Endothelial cell of umbilical vein (primary cell): ENCODE measurements at places on chromosomes 6 and 20. TPM values are rescaled to one million over a fixed set of nuclear protein-coding genes. Genes with fewer than 3 reads are reported as not detected.

DNA sequence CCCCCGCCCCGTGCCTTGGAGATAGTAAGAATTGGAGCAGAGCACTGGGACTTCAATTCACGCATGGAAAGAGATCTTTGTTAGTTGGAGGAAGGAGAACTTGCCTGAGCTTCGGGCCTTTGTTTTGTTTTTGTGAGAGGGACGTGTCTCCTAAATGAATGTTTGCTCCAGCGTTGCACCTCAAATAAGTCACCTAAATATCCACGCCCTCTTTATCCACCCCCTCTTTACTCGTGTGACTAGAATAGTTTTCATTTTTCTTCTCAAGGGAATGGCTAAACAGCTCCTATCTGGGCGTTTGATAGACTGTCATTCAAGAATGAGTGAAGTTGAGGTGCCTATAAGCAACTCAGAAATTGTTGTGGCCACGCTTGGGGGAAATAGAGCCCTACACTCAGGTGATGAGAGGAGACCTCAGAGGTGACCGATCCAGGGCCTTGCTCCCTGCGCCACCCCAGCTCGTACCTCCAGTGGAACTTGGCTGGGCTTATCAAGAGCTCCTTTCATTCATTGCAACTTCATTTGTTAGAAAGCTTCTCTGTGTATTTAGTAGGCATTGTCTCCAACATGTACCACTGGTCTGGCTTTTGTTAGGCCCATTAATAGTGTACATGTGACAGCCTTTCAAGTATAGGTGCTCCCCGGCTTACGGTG is 861 bp downstream of the PCMTD2 start:
- DNase-seq: peak; percentile 7

- DNase-seq: no peak
Measured at GRCh38 chr6:132995432-132995831, 181.1 kb downstream of the RPS12 start.

DNA sequence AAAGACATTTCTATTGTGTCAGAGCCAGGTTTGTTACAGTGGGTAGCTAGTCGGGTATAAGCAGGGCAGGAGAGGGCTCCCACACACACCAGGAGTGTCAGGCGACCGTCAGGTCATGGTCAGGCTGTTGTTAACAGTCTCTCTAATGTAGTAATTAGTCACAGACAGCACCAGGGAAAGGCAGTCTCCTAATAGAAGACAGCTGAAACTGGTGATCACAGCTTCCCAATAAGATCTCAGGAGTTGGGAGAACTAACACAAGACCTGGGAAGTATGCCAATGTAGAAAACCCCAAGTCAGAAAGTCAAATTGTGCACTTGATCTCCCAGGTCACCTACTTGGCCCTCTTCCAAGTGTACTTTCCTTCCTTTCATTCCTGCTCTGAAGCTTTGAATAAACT is 53.0 kb upstream of the GPR6 start:
- DNase-seq: no peak

DNA sequence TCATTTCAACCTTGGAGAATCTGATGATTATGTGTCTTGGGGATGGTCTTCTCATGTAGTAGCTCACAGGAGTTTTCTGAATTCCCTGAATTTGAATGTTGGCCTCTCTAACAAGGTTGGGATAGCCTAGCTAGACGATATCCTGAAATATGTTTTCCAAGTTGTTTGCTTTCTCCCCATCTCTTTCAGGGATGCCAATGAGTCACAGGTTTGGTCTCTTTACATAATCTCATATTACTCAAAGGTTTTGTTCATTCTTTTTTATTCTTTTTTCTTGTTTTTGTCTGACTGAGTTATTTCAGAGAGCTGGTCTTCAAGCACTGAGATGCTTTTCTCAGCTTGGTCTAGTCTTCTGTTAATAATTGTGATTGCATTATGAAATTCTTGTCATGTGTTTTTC is 42.7 kb upstream of the COL9A1 start:
- DNase-seq: no peak

GRCh38 chr6:5315881-5316280 is 54.6 kb downstream of the FARS2 start:
- no peak for DNase-seq

GRCh38 chr20:36919715-36920333 is 31.7 kb downstream of the SAMHD1 start:
- DNase-seq: peak; percentile 67

GRCh38 chr6:21305893-21306332 is 287.6 kb upstream of the SOX4 start:
- no peak for DNase-seq

DNA sequence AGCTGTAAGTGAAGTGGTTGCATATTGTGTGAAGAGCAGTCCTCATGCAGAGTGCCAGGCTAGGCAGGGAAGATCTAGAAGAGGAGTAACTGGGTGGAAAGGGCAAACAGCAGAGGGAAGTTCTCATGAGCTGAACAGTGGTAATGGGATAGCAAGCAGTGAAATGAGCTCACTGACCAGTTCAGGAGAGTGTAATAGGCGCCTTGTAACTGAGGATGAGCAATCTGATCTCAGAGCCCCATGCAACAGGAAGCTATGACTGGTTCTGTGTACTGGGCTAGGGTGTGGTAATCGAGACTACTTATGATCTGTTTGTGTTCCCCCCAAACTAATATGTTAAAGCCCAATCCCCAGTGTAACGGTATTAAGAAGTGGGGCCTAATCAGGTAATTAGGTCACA is 98.6 kb downstream of the RFX6 start:
- no peak for DNase-seq

DNA sequence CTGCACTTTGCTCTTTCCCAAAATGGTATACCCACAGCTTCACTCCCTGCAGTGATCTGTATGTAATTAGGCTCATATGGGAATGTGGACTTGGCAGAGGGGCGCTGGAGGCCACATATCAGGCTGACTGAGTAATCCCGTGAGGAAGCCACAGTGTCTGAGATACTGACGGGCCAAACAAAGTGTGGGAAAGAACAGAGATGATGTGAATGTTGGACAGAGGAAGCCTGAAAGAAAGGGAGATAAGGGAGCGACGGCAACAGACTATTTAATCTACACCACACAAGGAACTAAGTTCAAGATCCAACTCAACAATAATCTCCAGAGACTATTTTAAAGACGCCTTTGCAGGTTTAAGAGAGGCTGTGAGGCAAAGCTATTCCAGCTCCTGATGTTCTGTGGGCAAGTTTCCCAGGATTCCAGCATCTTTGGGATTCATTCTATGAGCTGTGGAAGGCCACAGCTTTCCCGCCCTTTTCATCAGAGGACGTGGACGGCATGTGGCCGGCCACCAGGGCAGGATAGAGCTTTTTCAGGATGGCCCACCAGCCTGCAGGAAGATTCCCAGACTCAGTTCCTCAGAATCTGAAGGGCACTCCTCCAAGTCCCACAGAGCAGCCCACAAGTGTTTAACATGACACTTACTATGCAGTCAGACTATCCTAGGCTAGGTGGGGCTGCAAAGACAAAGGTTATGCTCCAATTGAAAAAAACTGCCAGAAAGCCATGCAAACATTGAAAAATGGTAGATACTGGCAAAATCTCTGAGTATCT is 237.5 kb downstream of the ATXN1 start:
- peak; percentile 95 for DNase-seq

- no peak for DNase-seq
Measured at GRCh38 chr6:88890860-88891845, 72.3 kb downstream of the RNGTT start.

GRCh38 chr6:22827760-22828159 is 258.4 kb downstream of the HDGFL1 start:
- no peak for DNase-seq

DNA sequence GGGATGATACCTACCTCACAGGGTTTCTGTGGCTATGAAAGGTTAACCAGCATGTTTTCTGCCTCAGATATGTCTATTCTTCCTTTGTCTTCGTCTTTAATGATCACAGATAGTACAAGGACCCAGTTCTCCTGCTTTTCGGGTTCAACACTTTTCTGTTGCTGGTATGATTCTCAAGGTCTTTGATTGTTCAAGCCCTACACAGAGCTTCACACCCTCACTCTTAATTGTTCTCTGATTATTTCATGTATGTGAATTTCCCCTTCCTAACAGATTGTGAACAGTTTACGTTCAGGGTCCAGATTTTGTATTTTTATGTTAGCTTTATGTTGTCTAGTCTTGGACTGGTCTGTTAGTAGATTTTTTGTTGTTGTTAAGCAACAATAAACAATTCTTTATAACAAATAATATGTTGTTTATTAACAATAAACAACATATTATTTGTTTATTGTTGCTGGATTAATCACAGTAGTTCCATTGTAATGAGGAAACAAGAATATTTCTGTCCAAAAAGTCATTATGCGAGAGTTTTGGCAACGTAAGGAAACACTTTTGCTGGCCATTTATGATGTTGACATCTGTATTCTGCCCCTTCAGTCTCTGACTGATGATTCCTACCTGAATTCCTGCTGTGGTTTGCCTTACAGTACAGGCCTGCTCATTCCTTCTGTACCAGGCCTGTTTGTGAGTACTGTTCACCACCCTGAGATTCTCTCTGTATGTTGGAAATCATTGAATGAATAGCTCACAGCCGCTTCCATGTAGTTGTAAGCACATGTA is 27.2 kb upstream of the TULP4 start:
- peak; percentile 13 for DNase-seq

DNA sequence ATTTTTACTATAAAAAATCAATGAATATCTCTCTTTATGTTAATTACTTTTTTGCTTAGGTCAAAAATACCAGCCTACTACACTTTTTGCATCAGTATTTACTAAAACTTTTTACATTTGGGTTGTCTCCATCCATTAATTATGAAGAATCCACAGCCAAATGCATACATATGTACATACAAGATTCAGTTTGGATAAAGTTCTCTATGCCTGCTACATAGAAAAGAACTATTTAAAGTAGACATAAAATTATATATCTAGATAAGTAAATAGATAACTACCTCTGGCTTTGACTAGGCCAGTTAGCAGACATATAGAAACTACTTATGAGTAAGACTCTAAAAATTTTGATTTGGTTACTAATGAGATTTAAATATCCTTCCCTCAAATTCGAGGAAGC is 12.3 kb downstream of the TDRD6 start:
- DNase-seq: no peak

DNA sequence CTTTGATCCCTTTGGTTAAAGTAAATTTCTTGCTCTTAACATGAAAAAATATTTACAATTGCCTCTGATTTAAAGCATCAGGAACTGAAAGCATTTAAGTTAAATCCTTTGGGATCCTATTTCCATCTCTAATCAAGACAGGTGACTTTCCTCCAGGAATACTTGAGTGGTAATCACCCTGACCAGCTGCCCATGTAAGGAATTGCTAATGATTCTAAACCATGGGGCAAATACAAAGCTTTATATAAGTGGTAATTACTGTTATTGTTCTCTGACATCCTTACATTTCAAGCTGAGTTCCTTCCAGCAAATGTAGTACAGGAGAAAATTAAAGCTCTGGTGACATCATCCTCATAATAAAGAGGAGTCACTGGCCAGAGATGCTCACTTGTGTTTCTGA is 100.6 kb downstream of the CRYBG1 start:
- no peak for DNase-seq

DNA sequence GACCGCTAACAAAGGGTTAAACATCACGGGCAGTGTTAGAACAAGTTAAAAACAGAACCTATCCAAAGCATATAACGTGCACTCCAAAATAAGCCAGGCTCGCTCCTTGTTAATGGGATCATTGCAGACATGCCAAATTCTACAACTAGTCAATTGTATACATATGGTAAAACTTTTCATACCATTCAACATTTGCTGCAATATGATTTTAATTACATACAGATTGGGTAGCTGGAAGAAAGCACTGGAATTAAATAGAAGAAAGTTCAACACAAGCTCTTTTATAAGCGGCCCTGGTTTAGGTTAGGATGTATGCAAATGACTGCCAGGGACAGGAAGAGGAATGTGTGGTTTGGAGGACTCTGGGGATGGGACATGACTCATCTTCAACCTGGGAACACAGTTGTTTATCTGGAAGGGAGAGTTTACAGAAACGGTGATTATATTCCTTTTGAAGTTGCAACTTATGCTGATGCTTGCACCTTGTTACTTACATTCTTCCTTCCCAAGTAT is 62.5 kb upstream of the TIAM2 start:
- DNase-seq: no peak

- DNase-seq: no peak
Measured at GRCh38 chr20:40551125-40551530, 137.9 kb downstream of the MAFB start.

- DNase-seq: no peak
Measured at GRCh38 chr20:50695135-50695872, 4.0 kb upstream of the RIPOR3 start.

DNA sequence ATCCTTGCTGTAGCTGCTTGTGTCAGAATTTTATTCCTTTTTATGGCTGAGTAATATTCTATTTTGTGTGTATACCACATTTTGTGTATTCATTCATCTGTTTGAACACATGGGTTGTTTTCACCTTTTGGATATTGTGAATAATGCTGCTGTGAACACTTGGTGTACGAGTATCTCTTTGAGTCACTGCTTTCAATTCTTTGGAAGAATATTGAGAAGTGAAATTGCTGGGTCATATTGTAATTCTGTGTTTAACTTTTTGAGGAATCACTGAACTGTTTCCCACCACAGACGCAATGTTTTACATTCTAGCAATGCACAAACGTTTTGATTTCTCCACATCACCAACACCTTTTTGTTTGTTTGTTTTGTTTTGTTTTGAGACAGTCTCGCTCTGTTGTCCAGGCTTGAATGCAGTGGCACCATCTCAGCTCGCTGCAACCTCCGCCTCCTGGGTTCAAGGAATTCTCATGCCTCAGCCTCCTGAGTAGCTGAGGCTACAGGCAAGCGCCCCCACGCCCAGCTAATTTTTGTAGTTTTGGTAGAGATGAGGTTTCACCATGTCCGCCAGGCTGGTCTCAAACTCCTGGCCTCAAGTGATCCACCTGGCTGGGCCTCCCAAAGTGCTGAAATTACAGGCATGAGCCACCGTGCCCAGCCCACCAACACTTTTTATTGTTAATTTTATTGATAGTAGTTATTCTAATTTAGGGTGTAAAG is 21.7 kb downstream of the CPXM1 start:
- no peak for DNase-seq

The SMOC2 gene
- polyA plus RNA-seq: not detected in 2 replicates

The TAAR9 gene
- polyA plus RNA-seq: not detected in 2 replicates

The POLR1H gene
- polyA plus RNA-seq: 65.3 and 66.7 TPM in 2 replicates

The ADGRG6 gene
- polyA plus RNA-seq: 154 and 166 TPM in 2 replicates

The HLA-DOA gene
- not detected in 2 replicates for polyA plus RNA-seq

The RBM24 gene
- 6.6 and 12.1 TPM in 2 replicates for polyA plus RNA-seq

The TGM3 gene
- polyA plus RNA-seq: not detected in 2 replicates
